Ureter (tissue), 1 donor: ENCODE measurements at places on chromosomes 1 and 21. TPM values are rescaled to one million over a fixed set of nuclear protein-coding genes. Genes with fewer than 3 reads are reported as not detected.
A peak's percentile ranks its signal among the peaks of the same experiment; 100 is the strongest.

CASQ2 gene
- 18.7 TPM for total RNA-seq

SLC25A33 gene
- total RNA-seq: 3.9 TPM

DNA sequence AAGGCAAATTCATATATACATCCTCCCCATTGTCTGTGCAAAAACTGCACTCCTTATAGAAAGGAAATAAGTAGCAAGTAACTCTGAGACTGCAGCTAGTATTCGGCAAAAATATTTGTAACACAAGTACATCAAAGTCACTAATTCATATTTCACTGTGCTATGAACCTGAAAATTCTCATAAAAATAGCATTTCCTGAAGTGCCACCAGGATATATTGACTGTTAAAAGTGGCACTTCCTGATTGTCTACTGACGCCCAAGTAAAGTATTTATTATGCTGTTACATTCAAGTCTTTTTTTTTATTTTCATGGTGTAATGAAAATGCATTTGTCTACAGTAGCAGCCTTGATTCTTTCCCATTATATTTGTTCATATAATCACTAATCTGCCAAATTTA is 673.8 kb downstream of the PTPRC start:
- no peak for DNase-seq

DNA sequence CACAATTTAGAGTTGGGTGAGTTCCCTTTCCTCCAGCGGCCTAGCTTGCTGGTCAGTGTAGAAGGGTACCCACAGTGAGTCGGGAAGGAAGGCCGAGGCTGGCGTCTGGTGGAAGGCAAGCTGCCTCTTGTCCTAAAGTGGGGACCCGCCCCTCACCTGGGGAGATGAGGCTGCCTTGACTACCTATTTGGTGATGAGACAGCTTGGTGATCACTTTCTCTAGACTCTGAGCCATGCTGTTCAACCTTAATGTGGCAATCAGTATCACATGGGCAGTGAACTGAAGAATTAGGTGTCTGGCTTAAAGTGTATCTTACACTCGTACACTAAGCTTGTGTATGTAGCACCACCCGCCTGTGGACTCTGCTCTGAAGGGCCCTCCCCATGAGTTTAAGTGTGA is 100.7 kb downstream of the COLGALT2 start:
- no peak for DNase-seq

ERICH3 gene
- total RNA-seq: not detected

DNA sequence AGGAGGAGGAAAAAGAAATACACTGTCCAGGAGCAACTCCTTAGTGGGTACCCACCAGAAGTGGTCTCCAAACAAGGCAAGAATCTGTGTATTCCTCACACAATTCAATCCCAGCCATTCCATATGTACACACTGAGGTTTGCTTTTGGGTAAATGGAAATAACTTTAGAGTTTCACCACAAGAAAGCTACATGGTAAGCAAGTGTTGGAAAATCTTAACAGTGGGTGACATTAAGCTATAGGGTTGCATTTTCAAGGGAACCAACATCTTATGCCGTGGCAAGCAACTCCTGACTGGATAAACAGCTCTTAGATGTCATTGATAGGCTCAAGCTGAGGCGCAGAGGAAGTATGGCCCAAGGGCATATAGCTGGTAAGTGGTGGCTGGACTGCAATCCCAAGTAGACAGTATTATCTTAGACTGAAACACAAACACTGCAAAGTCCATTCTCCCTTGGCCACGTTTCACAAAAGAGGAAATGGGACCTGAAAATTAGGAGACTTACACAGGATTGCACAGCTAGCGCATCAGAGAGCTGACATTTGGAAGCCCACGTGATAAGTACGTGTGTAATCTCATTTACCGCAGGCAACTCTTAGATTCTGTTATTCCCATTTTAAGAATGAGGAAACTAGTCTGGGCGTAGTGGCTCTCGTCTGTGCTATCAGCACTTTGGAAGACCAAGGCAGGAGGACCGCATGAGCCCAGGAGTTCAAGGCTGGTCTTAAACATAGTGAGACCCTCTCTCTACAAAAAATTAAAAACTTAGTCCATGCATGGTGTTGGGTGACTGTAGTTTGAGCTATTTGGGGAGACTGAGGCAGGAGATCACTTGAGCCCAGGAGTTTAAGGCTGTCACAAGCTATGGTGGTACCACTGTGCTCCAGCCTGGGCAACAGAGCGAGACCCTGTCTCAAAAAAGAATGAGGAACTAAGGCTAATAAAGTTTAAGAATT is 4.0 kb upstream of the BRWD1 start:
- DNase-seq: no peak

S100PBP gene
- total RNA-seq: 41.0 TPM

OR10Z1 gene
- total RNA-seq: not detected

DNA sequence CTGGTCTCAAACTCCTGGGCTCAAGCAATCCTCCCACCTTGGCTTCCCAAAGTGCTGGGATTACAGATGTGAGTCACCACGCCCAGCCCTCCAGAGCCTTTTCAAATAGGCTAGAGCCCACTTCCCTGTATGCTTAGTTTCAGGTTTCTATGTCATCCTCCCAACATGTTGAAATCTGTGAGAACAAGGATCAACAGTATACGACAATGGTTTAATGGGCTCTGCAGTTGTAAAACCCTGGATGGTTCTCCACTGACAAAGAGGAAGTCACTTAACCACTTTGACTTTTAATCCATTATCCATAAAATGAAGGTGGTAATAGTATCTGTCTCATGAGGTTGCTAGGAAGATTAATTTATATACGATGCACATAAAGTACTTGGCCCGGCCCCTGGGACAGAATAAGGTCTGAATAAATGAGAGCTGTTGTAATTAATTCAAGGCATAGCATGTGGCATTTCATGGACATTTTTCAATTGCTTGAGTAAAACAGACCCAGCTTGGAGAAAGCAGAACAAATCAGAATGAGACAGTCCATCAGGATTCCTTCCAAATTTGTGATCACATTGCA is 113.9 kb upstream of the ZNF648 start:
- no peak for DNase-seq

GRCh38 chr1:222706815-222707214 is 5.5 kb downstream of the AIDA start:
- DNase-seq: no peak

- no peak for DNase-seq
Observed at GRCh38 chr21:37827913-37828312, 88.3 kb downstream of the KCNJ6 start.

DNA sequence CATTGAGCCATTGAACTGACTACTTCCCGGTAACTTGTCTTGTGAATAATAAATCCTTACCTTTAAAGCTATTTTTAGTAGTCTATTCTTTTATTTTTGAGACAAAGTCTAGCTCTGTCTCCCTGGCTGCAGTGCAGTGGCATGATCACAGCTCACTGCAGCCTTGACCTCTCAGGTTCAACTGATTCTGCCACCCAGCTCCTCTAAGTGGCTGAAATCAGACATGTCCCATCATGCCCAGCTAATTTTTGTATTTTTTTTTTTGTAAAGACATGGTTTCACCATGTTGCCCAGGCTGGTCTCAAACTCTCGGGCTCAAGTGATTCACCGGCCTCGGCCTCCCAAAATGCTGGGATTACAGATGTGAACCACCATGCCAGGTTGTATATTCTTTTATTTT is 59.3 kb upstream of the PTGS2 start:
- DNase-seq: no peak

CDA gene
- 3.5 TPM for total RNA-seq

GRCh38 chr21:23131177-23131576 is 2133.0 kb downstream of the NCAM2 start:
- DNase-seq: no peak

EXTL1 gene
- total RNA-seq: 0.23 TPM

GRCh38 chr1:51287966-51288365 is 42.4 kb downstream of the TTC39A start:
- DNase-seq: no peak

- DNase-seq: peak; percentile 50
Observed at GRCh38 chr1:21175670-21176581, 771 bp downstream of the EIF4G3 start.

DNA sequence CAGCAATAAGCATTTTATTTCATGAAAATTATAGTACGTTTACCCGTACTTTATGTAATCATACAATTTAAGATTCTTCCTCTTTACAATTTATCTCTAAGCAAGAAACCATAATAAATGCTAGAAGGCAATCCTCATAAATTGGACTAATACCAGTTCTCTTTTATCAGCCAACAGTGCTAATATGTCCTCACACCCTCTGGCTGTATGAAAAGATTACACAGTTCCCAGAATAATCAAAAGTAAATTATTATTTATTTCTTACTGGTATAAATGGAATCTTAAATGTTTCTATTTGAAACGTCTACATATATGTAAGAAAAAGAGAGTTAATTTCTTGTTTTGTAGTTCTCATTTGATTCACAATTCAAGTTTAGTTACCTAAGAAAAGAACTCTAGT is 3.1 kb upstream of the CDKN2C start:
- DNase-seq: no peak

FOXD2 gene
- 0.34 TPM for total RNA-seq

PLEKHA6 gene
- 61.5 TPM for total RNA-seq

GRCh38 chr1:109186733-109187086 is 27.0 kb upstream of the SARS1 start:
- DNase-seq: peak; percentile 55

F3 gene
- 32.3 TPM for total RNA-seq

DNA sequence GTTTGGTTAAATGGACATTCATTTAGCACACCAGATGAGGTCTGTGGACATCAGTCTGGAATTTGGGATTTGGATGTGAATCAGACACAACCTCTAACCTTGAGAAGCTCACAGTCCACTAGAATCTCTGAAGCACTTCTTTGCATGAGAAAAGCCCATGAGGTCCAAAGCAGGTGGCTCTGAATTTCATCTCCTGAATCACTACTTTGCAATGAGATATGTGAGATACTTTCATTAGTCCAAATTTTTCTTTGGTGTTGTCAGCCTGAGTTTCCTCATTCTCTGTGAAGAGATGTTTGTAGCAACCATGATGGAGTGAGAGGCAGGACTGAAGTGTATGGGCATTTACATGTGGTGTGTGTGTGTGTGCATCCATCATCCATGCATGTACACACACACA is 16.5 kb upstream of the LCE2D start:
- DNase-seq: no peak

- DNase-seq: no peak
Observed at GRCh38 chr1:117985239-117985638, 55.7 kb downstream of the WDR3 start.

TRIM46 gene
- total RNA-seq: 1.6 TPM

DNA sequence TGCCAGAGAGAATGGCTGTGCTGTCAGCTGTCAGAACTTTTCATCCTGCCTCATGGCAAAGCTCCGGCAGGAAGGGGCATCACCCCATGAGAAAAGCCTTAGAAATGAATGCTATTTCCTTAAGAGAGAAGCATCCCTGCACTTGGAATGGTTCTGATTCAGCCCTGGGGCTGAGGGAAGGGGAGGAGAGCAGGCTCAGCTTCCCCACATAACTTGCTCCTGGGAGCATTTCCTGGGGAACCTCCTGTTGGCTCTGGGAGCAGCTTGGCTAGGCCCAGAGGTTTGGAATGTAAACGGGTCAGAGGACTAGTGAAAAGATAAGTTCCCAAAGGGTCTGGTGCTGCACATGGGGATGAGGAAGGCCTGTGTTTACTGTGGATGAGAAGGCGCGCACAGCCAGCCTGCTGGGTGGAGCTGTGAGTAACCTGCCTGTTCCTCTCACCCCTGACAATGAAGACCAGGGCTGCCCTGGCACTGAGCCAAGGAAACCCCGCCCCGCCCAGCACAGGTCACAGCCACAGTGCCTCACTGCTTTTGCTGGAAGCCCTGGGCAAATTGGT is 5.0 kb downstream of the PRELP start:
- DNase-seq: peak; percentile 62

- no peak for DNase-seq
Observed at GRCh38 chr1:5738911-5739462, 253.2 kb downstream of the NPHP4 start.

DNA sequence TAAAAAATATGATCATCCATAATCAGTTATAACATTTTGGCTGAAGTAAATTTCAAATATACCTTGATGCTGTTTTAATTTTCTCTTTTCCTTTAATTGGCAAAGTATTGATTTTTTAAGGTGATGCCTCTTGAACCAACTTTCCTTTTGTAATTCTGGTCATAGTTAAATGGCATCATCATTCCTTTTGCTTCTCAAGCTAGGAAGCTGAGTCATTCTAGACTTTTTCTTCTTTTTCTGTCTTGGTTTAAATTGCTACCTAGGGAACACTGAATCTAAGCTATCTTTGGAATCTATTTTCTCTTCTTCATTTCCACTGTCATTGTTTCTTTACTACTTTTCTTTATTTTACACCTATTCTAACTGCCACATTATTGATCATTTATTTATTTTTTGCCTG is 162.7 kb downstream of the HMCN1 start:
- no peak for DNase-seq

DNA sequence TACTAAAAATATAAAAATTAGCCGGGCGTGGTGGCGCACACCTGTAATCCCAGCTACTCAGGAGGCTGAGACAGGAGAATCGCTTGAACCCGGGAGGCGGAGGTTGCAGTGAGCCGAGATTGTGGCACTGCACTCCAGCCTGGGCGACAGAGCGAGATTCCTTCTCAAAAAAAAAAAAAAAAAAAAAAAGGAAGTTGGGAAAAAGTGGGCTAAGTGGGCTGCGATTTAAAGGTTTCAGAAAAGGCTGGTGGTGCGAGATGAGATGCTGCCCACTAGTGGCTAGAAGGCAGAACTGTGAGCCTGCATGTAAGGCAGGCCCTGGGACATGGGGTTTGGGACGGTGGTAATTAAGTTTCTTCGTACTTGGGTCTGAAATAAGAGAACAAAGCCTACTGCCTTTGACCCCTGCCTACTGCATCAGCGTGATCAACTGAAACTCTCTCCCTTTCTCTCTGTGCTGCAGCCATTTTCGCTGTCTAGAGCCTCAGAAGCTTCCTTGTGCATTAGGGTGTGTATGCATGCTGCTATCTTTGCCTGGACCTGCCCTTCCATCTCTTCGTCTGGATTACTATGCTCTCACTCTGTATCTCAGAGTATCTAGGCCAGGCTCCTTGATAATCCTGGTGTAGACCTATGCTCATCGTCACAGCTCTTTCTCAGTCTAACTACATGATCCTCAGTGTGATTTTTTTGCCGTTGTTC is 12.4 kb downstream of the FMOD start:
- peak; percentile 69 for DNase-seq

GRCh38 chr1:21001042-21001441 is 175.7 kb downstream of the EIF4G3 start:
- DNase-seq: no peak

DNA sequence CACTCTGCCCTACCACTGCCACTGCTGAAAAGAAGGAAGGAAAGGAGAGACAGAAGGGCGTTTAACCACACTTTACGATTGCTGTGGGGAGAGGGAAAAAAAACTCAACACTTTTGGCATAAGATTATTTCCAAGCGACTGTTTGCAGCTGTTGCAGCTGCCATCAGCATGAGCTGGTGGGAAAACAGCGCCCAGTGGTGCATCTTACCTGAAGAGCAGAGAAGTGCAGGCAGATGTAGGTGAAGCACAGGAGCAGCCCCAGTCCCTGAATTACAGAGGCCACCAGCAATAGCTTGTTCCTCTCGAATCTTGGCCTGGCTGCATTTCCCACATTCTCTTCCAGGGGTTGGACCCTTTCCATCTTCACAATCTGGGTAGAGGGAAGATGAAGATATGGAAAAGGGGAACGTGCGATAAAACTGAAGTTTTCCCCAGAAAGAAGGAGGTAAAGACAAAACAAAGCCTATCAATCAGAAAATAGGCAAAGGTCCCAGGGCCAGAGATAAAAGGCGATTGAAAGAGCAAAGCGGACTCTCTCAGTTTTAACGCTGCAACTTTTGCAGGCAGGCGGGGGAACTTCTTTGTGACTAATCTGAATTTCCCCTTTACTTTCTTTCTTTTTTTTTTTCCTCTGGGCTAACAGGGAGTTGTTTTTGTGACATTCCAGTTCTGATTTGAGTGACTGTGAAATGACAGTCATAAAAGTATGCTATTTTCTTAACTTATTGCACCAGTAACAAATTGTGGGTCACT is at the start of gene TNFSF4:
TNFSF4 (minus strand) TSS at position 516 of the 753 bp plus-strand sequence; CDS start at position 361, 155 bp downstream.
- DNase-seq: no peak

DIO1 gene
- total RNA-seq: not detected

LCE1B gene
- not detected for total RNA-seq
